Stimulated activated CD8-positive, alpha-beta memory T cell treated with anti-CD3 and anti-CD28 coated beads, Interleukin-15, amount 100 ng/mL, for 4 hours (primary cell): ENCODE measurements at places on chromosomes 12 and 14.

GRCh38 chr12:84537666-84538065 lies 374.9 kb downstream of the SLC6A15 start:
- no peak for DNase-seq

GRCh38 chr12:110314308-110314707 lies 33.3 kb downstream of the ATP2A2 start:
- no peak for DNase-seq

DNA sequence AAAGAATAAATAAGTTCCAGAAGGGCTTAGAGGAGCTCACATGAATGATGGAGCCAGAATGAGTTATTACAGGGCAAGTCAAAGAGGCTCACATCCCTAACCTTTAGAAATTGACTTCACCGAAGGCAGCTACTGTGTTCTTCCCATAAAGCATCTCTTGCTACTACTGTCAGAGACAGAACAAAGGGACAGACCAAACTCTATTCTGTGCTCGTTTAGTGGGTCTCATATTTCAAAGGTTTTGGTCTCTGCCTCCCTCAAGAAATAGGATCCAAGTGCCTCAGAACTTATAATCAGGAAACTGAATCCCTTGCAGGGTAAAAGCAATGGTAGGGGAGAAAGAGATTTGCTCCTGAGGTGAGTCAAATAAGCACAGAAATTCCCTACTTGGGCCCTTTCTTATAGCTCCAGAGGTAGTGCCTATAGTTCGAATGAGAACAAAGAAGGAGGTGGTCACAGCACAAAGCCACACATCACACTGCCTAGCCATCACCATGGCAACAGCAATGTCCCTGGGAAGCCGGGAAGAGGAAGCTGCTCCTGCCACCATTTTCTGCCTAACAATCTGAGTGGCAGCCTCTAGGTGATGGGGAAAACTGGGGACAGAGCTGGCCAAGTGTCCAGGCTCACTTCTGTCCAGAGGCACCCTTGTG lies 294.9 kb downstream of the FOXN3 start:
- DNase-seq: no peak

- no peak for DNase-seq
Observed at GRCh38 chr12:19642345-19642744, 203.1 kb downstream of the AEBP2 start.

- DNase-seq: no peak
Observed at GRCh38 chr12:29991924-29992323, 208.2 kb upstream of the TMTC1 start.

DNA sequence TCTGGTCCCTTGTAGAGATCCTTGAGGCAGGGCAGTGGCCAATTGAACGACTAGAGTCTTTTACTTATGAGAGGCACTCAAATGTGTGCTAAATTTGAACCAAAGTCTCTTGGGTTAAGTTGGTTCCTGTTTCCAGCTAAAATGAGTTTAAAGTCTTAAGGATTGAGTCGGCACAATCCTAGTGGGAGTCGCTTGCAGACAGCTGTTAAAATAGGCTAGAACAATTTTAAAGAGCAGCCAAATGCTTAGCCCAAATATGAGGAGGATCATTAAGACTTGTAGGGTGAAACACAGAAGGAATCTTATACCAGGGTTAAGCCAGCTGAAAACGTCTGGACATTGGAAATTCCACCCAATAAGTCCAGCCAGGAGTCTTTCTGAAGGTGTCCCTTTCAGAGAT lies 216.1 kb downstream of the NUBPL start:
- no peak for DNase-seq

- no peak for DNase-seq
Observed at GRCh38 chr14:68501614-68502052, 291.2 kb downstream of the ZFP36L1 start.

DNA sequence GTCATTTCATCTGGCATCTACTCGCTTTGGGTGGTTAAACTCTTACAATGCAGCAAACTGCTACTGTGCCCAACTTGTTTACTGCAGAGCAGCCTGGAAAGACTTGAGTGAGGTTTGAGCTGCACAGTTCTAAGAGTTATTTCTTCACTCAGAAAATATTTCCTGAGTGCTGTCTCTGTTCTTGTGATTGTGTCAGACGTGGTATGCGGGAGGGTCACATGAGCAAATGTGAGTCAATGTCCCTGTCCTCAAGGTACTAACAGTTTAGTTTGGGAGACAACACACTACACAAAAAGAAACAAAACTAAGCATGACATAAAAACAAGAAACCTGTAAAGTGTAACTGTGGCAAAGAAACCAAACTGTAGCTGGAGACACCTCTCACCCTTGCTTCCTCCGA lies 32.4 kb downstream of the FLVCR2 start:
- DNase-seq: no peak

- no peak for DNase-seq
Observed at GRCh38 chr12:9240776-9241175, 32.6 kb upstream of the PZP start.

DNA sequence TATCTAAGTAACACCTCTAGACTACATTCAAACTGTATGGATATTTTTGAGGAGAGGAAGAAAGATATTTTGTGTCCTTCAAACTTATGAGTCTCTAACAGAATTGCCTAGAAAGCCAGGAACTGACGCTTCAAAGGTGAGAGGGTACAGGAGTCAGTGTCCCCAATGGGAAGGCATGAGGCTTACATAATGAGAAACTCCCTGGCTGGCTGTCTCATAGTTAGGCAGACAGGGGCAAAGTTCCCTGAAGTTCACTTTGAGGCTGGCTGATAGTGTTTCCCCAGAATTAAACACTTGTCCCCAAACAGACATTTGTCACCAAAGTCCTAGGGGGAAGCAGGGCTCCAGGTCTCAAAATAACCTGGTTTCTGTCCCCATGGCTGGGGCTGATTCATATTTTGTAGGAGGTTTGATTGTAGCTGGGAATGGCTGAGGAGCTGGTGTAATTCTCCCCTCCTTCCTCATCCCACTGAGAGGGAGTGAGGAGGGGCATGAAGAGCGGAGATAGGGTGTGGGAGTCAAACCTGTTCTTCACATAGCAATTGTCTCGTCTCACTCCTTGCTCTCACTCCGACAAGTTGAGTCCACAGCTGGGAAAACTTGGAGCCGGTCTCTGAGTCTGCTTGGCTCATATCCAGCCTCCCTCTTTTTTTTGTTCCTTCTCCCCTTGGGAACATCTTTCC lies 56.4 kb upstream of the CISTR start:
- DNase-seq: no peak

GRCh38 chr12:31006416-31007152 lies 67.1 kb upstream of the DDX11 start:
- DNase-seq: no peak

GRCh38 chr14:66496911-66497310 lies 10.7 kb downstream of the CCDC196 start:
- no peak for DNase-seq

DNA sequence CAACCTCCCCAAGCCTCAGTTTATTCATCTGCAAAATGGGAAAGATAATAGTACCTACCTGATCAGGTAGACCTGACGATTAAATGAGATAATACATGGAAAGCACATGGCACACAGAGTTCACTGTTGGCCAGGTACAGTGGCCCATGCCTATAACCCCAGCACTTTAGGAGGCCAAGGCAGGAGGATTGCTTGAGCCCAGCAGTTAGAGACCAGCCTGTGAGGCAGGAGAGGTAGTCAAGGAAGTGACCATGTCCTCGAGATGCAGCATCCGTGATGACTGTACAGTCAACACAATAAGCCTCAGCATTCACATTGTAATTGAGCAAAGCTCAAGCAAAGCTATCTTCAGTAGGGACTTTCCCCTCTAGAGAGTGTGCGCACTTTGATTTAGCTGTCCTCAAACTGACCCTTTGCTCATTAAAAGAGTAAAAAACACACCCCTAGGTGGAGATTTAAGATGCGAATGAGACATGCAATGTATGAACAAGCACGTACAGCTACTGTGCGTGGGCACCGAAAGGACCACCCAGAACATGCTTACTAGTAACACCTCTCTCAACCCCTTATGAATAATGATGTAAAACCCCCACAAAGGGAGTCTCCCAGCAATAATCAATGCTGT lies 9.9 kb downstream of the ISCU start:
- no peak for DNase-seq

DNA sequence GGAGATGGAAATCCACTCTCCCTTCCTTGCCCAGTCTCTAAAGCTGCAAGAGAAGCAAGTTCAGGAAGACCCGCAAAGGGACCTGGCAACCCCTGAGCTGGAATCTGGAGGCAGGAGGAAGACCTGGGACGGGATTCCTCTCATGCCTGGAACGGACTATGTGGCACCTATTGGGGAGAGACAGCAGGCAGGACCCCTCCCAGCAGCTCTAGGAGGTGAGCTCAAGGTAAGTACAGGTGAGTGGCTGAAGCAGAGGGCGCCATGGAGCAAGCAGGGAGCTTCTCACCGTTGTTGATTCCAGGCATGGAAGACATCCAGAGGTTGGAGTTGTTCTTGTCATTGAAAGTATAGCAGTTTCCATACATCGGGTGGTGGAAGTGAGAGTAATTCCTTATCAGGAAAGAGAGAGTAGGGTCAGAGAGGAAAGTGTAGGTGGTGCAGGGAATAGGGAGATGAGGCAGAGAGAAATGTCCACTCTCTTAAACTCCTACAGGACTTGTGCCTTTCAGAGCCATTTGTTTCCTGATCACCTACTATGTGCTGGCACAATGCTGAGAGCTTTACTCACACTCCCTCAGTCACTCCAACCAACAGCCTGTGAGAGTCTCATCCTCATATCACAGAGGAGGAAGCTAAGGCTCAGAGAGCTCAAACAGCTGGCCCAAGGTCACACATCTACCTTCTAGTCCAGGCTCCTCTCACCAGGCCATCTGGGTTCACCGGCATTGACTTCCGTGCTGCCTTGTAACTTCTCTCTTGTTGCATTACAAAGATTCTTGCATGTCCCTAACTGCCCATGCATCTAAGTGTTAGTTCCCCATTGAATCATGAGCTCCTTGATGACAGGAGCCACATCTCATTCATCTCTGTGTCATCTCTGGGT lies 13.9 kb upstream of the TNFRSF1A start:
- DNase-seq: no peak

- DNase-seq: no peak
Observed at GRCh38 chr12:64044191-64044590, 177.9 kb downstream of the KICS2 start.

DNA sequence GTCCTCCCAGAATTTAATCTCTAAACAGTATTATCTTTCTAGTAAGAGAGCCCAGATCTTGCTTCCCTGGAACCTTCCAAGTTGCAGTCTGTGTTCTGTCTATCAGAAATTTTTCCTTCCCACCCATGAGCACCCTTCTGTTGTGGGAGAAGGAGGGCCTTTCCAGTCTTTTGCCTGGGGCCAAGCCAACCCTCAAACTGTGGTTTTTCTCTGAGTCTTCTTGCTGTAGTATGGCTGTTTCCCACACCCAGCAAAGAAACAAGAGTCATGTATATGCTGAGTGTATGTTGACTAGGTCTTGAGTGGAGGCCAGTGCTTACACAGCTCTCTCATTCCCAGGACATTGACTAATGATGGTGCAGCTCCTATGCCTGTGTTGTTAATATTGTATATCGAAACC lies 104.5 kb downstream of the TGFB3 start:
- DNase-seq: no peak

DNA sequence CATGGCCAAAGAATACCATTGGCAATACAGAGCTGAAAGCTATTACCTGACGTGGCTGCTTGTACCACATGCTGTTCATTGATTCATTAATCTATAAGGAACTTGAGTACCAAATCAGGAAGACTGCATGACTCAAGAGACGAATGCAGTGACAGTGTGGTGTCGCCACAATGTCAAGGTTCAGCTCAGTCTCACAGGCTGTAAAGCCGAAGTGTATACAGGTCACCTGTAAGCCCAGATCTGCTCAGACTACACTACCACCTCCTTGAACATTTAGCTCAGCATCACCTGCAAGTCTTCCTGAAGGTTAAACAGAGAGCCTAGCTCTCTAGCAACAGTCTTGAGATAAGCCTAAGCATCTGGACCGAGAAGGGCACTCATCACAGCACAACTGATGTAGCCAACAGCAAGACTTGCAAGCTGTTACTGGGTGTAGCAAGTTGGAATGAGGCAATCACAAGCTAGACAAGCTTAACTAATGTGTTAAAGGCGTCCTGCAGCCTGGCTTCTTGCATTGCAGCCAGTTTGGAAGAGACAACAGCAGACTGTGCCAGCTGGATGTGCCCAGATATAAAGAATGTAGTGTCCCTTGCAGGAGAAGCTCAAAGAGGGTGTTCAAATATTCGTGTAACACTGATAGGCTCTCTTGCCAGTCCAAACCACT lies 21.0 kb downstream of the TMTC1 start:
- DNase-seq: no peak

GRCh38 chr14:74488786-74489397 lies 4.2 kb downstream of the NPC2 start:
- DNase-seq: no peak

- DNase-seq: no peak
Observed at GRCh38 chr14:56008150-56008549, 110.1 kb upstream of the PELI2 start.

GRCh38 chr12:114152890-114153289 lies 186.8 kb upstream of the RBM19 start:
- no peak for DNase-seq

GRCh38 chr12:78143717-78144116 lies 313.0 kb downstream of the NAV3 start:
- no peak for DNase-seq

DNA sequence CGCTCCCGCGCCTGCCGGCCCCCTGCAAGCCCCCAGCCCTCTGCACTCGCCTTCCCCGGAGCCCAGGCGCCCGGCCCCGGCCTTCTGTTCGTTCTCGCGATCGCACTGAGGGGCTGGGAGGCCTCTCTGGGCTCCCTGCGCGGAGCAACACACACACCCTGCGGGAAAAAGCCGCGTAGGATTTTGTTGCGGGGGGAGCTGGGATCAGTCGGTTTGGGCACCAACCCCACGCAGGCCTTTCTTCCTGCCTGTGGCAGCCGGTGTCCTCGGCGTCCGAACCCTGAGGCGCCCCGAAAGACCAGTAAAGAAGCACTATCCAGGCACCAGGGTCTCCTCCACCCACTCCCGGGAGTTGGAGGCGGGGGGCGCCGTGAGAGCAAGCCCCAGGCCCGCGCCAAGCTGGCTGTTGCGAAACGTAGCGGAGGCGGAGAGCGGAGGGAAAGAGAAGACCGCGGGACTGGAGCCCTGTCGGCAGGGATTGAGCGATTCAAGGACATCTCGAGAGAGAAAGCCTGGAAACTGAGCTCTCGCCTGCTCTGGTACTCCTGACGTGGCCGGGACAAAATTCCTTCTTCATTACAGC lies 1.9 kb upstream of the HOXC5 start:
- DNase-seq: no peak

DNA sequence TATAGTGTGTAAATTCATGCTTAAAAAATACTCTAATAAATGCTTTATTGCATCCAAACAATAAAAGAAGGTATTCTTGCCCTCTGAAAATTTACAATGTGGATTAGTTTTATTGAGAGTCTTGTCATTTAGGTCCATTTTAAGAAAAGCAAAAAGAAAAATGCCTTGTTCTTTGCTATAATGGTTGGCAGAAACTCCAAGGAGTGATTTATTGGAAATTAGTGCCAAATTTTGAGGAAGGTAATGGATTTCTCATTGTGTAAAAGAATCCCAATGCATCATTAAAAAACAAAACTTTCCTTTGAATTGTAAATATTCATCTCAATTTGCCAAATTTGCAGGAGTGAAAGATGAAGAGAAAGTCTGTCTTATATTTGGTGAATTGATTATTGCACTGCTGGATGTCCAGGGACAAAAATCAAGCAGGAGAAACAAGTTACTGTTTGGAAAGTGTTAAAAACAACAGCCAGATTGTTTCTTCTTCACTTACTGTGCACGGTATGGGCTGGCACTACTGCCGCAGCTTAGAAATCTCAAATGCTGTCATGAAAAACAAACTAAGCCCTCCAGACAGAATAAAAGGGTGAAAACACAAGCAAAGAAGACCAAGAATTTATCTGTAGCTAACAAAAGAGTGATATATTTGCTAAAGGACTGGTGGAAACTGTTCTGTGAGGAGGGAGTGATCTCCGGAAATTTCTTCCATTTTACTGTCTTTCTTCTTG lies 511.7 kb downstream of the TMTC2 start:
- no peak for DNase-seq
